LHCN-M2 (cell line): ENCODE measurements at places on chromosomes 2 and 18. TPM values are rescaled to one million over a fixed set of nuclear protein-coding genes. Genes with fewer than 3 reads are reported as not detected.

- no peak for DNase-seq
Observed at GRCh38 chr2:231521443-231521842, 8.8 kb downstream of the NMUR1 start.

- DNase-seq = no peak
Observed at GRCh38 chr18:39587586-39587985, 2022.0 kb upstream of the CELF4 start.

- DNase-seq = no peak
Observed at GRCh38 chr2:16271231-16271896, 331.0 kb downstream of the MYCN start.

GRCh38 chr18:8450898-8451665 lies 158.2 kb upstream of the RAB12 start:
- DNase-seq = no peak

DNA sequence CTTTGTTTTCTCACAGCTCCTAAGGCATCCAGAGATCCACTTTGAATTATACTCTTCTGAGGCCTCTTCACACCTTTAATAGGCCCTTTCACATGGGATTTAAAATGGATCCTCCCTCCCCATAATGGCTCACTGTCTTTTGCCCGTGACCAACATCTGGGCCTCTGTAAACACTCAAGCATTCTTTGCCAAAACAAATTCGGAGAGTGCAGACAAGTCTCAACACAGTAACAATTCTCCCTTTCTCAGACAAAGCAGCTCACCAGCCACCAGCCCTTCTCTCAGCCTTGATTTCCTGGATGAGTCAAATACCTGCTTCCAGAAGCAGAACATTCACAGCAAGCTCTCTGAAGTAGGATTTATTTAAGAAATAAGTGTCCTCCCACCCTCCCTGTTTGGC lies 14.0 kb upstream of the IMP4 start:
- no peak for DNase-seq

GRCh38 chr18:49562481-49563129 lies 748 bp downstream of the LIPG start:
- no peak for DNase-seq

GRCh38 chr18:52287151-52287550 lies 52.8 kb upstream of the DCC start:
- DNase-seq = no peak

- no peak for DNase-seq
Observed at GRCh38 chr2:152508446-152508845, 173.5 kb downstream of the FMNL2 start.

The RAB12 gene
- 46.4 and 53.0 TPM in 2 replicates for total RNA-seq

- no peak for DNase-seq
Observed at GRCh38 chr18:33232318-33232626, 208.2 kb downstream of the CCDC178 start.
